Stimulated activated CD4-positive, alpha-beta T cell treated with anti-CD3 and anti-CD28 coated beads, Interleukin-1b, Interleukin-23, amount 100 ng/mL, for 1 hour (primary cell): ENCODE measurements at places on chromosomes 7 and 10.

- DNase-seq: no peak
Observed at GRCh38 chr10:72852508-72852907, 41.0 kb upstream of the OIT3 start.

DNA sequence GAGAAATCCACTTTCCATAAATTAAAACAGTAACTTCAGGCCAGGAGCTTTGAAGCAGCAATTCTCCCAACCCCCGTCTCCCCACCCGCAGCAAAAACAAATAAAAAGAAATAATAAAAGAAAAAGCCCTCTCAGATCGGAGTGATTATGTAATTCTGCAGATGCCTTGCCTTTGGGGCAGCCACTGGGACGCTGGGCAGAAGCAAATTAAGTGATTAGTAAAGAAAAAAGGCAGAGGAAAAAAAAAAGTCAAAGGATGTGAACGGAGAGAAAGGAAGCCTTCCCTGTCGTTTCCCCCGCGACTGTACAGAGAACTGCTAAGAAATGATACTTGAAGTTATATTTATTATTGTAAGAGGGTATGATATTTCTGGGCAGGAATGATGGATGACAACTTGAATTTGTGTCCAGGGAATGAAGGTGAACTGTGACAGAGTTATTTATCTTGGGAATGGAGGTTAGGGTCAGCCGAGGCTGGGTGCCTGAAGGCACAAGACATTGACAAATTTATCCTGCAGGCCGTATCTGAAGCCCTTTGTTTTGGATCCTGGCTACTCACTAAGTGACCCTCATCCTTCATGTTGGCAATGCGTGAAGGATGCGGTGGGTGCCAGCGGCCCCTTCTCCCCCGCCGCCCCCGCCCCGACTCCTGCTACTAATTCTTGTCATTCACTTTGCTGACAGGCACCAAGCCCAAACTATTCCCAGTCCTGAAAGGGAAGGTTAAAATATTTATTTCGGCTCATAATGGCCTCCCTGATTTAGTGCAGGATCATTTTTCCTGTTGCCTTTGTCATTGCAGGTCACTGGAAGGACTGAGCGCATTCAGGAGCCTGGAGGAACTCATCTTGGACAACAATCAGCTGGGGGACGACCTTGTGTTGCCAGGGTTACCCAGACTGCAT lies 604.0 kb downstream of the LRMDA start:
- no peak for DNase-seq

GRCh38 chr7:125355899-125356298 lies 426.3 kb upstream of the POT1 start:
- DNase-seq: no peak

DNA sequence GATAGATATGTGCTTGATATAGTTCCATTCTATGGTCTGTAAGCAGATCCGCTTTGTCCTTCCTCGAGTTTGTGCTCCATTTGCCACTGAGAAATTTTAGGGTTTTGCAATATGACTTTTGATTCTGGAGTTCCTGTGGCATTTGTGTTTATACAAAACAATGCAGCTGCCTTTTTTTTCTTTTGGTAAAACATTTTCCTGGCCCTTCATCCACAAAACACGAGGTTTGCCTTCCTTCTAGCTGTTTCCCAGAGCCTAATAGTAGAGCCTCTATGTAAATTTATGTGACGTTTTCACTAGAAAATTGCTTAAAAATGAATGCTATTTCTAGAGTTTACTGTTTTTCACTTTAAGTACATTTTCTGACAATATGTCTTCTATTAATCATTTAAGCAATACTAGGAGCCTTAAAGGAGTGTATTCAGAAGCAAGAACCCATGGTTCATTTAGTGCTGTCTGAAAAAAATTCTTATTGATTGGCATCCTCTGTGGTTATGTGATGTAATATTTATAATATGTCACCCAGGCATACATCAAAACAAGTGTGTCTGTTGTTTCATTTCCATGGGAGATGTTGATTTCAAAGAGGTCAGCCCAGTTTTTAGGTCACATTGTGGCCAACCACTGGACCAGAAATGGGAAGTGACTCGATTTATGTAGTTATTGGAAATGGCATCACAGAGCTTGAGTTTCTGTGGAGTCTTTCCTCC lies 618.3 kb downstream of the LRMDA start:
- no peak for DNase-seq

GRCh38 chr7:70594170-70594569 lies 537.8 kb upstream of the GALNT17 start:
- no peak for DNase-seq

GRCh38 chr7:117008118-117008885 lies 55.0 kb downstream of the ST7 start:
- no peak for DNase-seq

GRCh38 chr7:133613250-133613790 lies 360.4 kb downstream of the EXOC4 start:
- no peak for DNase-seq

DNA sequence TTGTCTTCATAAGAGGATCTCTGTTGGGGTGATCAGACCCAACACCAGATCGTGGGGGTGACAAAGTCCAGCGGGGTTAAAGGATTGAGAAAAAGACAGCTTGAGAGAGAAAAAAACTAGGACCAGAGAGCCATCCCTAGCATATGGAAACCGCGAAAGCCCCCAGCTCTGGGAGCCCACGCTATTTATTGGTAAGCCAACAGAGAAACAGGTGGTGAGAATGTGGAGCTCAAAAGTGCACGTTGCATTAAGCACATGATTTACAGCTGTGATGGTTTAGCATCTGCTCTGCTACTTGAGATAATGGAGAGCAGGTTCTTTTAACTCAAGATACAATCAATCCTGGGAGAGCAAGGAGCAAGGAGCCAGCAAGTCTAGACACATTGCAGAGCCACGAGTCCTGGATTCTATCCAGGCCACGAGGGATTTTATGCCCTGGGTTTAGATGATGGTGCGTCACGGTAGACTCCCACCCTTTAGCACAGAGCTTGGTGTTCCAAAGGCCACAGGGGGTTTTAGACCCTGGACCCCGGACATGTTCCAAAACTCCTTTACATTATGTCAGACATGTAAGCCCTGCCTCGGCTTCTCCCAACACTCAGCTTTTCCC lies 755.2 kb upstream of the SORCS1 start:
- DNase-seq: no peak

GRCh38 chr10:6528198-6528950 lies 51.7 kb downstream of the PRKCQ start:
- no peak for DNase-seq

DNA sequence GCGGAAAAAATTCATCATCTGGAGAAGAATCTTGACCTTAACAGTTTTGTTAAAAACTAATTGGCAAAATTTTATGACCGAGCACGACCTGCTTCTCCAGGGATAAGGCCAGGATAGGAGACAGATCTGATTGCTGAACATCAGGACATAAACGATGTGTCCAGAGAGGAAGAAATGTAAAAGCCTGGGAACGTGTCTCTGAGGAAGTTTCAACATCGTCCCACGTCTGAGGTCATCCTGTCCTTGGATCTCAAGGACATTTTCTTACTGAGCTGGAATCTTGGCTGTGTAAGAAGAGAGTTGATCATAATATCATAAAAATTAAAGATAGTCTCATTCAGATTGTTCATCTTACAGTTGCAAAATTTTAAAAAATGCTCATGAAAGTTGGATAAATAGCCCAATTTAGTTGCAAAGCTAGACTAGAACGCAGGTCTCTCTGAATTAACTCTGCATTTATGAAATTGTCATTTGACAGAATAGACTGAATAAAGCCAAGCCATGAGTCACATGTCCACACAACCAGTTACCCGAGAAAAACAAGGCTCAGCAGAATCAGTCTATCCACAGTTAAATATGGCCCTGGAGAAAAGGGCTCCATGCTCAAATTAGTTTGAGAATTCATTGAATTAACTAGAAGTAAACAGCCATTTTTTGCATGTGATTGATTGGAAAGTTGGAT lies 120.0 kb upstream of the EGFR start:
- DNase-seq: no peak

DNA sequence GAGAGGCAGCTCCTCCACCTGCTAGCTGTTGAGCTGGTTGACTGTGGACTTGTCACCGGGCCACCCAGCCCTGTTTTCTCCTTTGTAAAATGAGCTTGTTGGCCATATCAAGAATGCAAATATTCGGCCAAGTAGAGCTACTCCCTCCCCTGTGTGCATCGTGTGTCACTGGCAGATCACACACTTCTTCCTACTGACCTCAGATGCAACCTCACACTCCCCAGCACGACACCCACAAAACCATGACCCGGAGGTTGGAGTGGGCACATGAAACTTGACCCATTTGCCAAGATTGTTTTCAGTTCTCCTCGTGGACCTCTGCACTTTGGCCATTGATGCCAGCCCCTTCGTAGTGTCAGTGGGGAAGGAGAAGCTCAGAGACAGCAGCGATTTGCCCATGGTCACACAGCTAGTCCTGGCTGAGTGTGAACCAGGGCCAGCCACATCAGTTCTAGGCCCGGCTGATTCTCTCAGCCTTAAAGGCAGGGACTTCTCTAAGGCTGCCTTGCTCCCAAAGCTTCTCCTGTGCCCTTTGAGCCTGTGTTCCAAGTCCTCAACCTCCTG lies 101.1 kb downstream of the CDH23 start:
- DNase-seq: no peak

- no peak for DNase-seq
Observed at GRCh38 chr7:98805956-98806838, 63.6 kb downstream of the TMEM130 start.

DNA sequence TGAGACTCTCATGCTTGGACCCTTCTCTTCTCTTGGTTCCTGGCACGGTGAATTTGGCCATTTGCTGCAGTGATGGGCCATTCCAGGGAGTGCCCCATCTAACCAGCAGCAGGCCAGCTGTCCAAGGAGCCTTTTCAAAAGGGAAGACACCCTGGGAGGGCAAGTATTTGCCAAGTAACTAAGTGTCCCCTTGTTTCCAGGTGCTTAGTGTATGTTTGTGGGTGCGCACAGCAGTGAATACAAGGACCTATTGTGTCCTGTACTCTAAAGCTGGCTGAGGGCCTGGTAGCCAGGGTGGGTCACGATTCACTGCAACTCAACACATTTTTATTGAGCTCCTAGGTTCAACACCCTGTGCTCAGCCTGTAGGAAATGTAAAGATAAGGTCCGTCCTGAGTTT lies 348.8 kb downstream of the RNLS start:
- DNase-seq: no peak

DNA sequence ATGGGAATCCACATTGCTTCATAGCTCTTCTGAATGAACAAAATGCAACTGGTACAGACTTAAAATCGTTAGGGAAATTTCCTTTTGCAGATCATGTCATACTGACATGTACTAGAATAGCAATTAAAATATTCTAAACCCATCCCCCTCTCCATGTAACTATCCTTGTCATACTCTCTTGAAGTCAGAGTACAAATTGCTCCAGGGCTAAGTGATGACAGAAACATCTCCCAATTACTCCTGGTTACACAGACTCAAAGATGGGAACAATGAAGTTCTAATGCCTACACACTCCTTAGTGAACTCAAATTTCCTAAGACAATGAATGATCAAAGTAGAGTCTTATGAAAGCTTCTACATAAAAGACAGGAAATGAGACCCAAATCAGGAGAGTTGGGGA lies 87.2 kb downstream of the PDE1C start:
- DNase-seq: no peak

DNA sequence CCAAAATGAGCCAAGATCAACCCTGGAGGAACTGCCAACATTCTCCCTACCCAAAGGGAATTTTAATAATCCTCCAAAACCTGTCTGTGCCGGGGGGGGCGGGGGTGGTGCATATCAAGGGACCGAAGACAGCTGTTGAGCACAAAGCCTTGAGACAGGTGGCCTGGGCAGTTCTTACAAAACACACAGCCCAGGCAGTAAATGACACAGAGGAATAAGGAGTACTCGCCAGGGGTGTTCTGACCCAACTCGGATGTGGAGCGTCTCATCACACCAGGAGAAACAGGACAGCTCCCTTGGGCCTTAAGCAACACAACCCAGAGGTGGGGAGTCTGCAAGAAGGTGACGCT lies 35.6 kb downstream of the PLAC9 start:
- DNase-seq: no peak

DNA sequence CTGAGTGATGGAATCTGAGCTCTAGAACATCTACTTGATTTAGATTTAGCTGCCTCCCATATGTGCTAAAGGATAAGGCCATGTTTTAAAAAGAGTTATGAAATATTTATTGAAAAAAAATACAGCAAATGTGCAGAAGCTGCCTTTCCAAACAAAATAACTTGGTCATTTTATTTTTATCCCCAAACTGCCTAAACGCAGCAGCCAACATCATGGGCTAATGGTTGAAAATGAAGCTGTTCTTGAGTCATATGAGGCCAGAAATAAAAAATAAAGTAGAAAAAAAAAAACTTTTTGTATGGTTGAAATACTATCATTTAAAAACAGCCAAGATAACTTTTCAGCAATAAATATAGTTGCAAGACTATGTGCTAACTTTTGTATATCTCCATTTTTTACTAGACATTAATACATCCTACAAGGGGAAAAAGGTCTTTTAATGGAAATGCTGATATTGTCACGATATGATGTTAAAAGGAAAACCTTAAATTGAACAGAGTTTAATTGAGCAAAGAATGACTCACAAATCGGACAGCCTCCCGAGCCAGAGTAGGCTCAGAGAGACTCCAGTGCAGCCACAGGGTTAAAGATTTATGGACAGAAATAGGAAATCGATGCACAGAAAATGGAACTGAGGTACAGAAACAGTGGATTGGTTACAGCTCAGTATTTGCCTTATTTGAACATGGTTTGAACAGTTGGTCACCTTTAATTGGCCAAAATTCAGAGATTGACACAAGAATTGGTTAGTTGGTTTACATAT lies 305.8 kb downstream of the MDFIC start:
- DNase-seq: no peak

- no peak for DNase-seq
Observed at GRCh38 chr7:117479225-117480054, at the start of gene CFTR. TSS of gene CFTR (plus strand) at chr7:117480025. CDS start at chr7:117480095, 70 bp downstream.

GRCh38 chr7:20064181-20064970 lies 152.8 kb downstream of the MACC1 start:
- DNase-seq: no peak

- DNase-seq: no peak
Observed at GRCh38 chr7:16604054-16604453, 41.5 kb downstream of the ANKMY2 start.

- DNase-seq: no peak
Observed at GRCh38 chr7:105682341-105683060, 101.2 kb upstream of the EFCAB10 start.

- no peak for DNase-seq
Observed at GRCh38 chr7:156309016-156309620, 331.5 kb upstream of the RNF32 start.

GRCh38 chr7:152564656-152565250 lies 111.2 kb downstream of the XRCC2 start:
- no peak for DNase-seq
